ENCODE measurements at places on chromosomes 16 and 17. TPM values are rescaled to one million over a fixed set of nuclear protein-coding genes. Genes with fewer than 3 reads are reported as not detected.

DNA sequence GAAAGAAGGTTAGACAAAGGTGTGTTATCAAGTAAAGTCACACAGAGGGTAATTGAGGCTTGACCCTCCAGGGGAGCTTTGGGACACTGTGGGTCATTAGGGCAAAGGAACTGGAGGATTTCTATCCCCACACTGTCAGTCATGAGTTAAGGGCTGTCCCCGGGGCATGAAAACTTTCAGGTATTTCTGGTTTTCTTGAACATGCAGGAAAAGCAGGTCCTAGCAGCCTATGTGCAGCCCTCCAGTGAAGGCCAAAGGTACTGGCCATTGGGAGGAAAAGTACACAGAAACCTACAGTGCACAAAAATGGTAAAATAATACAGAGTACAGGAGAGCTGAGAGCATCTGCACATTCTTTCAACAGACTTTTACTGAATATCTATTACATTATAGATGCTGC lies 44.4 kb upstream of the SCNN1B start:
- H3K4me3 ChIP-seq = no peak overlapping the region
- H3K27me3 ChIP-seq = no peaks in the 10 kb centered on the region
- no peak for DNase-seq
- no peaks in the 10 kb centered on the region for H3K4me1 ChIP-seq

The CCL1 gene
- total RNA-seq = 52.8 TPM

The ALOX12 gene
- not detected for total RNA-seq

The OTOP3 gene
- total RNA-seq = not detected

DNA sequence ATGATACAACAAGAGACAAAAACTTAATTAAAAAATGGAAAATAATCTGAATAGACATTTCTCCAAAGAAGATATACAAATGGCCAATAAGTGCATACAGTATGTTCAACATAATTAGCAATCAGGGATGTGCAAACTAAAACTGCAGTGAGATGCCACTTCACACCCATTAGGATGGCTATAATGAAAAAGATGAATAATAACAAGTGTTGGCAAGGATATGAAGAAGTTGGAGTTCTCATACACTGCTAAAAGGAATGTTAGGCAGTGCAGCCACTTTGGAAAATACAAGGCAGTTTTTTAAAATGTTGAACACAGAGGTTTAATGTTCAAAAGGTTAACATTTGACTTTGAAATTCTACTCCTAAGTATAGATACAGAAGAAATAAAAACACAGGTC lies 69.8 kb downstream of the PCTP start:
- H3K27ac ChIP-seq = no peak overlapping the region
- H3K4me3 ChIP-seq = no peak overlapping the region
- no peaks in the 10 kb centered on the region for H3K36me3 ChIP-seq
- H3K27me3 ChIP-seq = no peaks in the 10 kb centered on the region
- no peaks in the 10 kb centered on the region for H3K4me1 ChIP-seq
- no peak for DNase-seq

GRCh38 chr17:732067-732901 lies at the start of gene TLCD3A:
TSS of gene TLCD3A (plus strand) at chr17:732596. CDS start at chr17:732648, 52 bp downstream.
- peak within 1 kb of the TSS; percentile 34 for H3K4me3 ChIP-seq
- H3K36me3 ChIP-seq = no peaks in the 10 kb centered on the region
- H3K27me3 ChIP-seq = no peaks in the 10 kb centered on the region
- DNase-seq = peak; percentile 57
- peaks cover 5% of the 10 kb centered on the region for H3K4me1 ChIP-seq

The KRT17 gene
- total RNA-seq = not detected

The CHST5 gene
- total RNA-seq = not detected

The PRPSAP2 gene
- total RNA-seq = 51.6 TPM

DNA sequence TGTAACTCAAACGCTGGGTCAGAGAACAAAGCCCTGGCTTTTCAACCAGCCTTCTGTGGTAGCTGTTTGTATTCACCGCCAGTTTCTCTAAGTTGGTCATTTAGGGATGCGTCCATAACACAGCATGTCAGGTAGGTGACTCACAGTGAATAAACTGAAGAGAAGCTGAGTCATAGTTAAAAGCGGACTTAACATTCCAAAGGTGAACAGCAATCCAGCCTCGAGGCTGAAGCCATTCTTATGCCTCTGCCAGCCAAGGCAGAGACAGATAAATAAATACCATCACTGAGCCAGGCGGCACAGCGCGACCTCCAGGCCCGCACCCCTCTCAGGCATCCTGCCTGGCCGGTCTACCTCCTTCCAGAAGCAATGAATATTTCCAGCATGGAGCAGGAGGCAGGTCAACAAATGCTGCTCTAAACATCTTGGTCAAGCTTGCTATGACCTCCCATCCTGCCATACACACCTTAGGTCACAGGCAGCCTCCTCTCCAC lies 12.4 kb upstream of the CACNG4 start:
- H3K27me3 ChIP-seq = no peaks in the 10 kb centered on the region
- no peak for DNase-seq
- no peak overlapping the region for H3K4me3 ChIP-seq
- no peaks in the 10 kb centered on the region for H3K36me3 ChIP-seq

GRCh38 chr17:53626286-53626685 lies 196.4 kb upstream of the KIF2B start:
- no peaks in the 10 kb centered on the region for H3K27me3 ChIP-seq
- H3K4me3 ChIP-seq = no peak overlapping the region
- DNase-seq = no peak
- no peaks in the 10 kb centered on the region for H3K4me1 ChIP-seq
- H3K27ac ChIP-seq = no peak overlapping the region
- H3K36me3 ChIP-seq = no peaks in the 10 kb centered on the region

The GGT6 gene
- total RNA-seq = not detected

The ITGAE gene
- total RNA-seq = 46.6 TPM

- no peak overlapping the region for H3K27ac ChIP-seq
- no peaks in the 10 kb centered on the region for H3K4me1 ChIP-seq
- no peaks in the 10 kb centered on the region for H3K27me3 ChIP-seq
- H3K4me3 ChIP-seq = no peak overlapping the region
- no peaks in the 10 kb centered on the region for H3K36me3 ChIP-seq
- DNase-seq = no peak
Observed at GRCh38 chr16:48501516-48502377, 108.2 kb downstream of the N4BP1 start.

The CTRL gene
- 4.1 TPM for total RNA-seq

GRCh38 chr16:22948603-22949368 lies 134.8 kb downstream of the HS3ST2 start:
- H3K27ac ChIP-seq = no peak overlapping the region
- no peak overlapping the region for H3K4me3 ChIP-seq
- H3K27me3 ChIP-seq = no peaks in the 10 kb centered on the region
- H3K4me1 ChIP-seq = no peaks in the 10 kb centered on the region
- DNase-seq = no peak

DNA sequence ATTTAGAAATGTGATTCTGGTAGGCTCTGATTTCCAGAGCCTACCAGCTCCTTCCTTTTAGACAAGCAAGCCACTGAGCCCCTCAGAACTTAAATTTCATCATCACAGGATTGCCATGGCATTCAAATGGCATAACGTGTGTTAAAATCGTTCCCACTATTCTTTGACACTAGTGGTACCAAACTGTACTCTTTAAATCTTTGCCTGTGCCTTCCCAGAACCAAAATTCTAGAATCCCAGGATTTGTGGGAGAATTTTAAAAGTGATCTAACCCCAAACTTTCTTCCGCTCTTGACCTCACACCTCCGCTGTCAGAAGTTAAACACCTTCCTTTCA lies 287 bp upstream of the INTS2 start:
- peak overlapping the region; percentile 84 for H3K27ac ChIP-seq
- H3K27me3 ChIP-seq = no peaks in the 10 kb centered on the region
- peaks cover 11% of the 10 kb centered on the region for H3K36me3 ChIP-seq
- H3K4me1 ChIP-seq = peaks cover 17% of the 10 kb centered on the region
- DNase-seq = no peak
- H3K4me3 ChIP-seq = peak overlapping the region; percentile 89

DNA sequence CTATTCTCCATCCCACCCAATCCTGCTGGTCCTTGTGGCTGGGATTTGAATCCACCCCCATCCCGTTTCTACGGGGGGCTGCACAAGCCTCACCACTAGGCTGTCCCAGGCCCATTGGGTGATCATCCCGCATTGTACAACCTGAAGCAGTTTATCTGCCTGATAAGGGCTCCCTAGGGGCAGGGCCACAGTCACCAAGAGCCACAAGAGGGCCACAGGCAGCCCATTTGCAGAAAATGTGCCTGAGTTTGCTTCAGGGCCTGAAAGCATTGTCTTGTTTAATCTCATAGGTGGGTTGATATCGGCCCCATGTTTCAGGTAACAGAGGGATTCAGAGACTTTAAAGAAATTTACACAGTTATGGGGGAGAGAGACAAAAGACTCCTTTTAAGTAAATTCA lies 245.0 kb downstream of the CPPED1 start:
- DNase-seq = no peak
- H3K27ac ChIP-seq = no peak overlapping the region
- H3K36me3 ChIP-seq = no peaks in the 10 kb centered on the region

The CHST6 gene
- 0.11 TPM for total RNA-seq

The UNC45B gene
- total RNA-seq = not detected

The CD300H gene
- not detected for total RNA-seq

DNA sequence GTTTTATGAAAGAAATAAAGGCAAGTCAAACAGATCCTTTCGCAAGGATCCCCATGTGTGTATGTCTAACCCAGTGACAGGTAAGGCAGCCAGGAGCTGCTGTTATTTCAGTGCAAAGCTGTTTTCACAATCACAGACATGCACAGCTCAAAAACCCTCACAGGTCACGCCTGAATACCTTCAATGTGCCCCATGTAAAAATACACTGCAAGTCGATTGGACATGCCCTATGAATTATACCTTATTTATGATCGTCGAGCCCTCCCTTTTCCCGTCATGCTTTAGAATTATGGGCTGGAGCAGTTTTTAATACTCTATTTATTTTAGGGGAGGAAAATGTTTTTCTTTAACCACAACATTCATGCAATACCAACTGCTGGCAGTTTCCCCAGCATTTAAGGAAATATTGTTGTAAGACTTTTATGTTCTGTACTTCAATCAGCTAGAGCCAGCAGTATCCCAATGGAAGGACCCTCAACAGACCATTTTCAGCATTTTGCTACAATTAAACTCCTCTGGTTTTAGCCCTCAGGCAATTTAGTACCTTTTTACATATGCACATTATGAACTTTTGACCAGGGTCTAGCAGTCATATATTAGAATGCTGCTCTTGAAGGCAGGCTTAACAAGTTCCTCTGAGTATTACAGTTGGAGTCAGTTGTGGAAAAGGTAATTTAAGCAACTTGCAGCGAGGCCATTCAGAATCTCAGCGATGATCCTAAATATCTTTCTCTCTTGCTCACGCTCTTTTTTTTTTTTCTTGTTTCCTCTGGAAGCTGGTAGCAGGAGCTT lies 362.2 kb downstream of the WWOX start:
- DNase-seq = no peak
- H3K27ac ChIP-seq = no peak overlapping the region
- H3K27me3 ChIP-seq = no peaks in the 10 kb centered on the region
- H3K36me3 ChIP-seq = no peaks in the 10 kb centered on the region
- H3K4me3 ChIP-seq = no peak overlapping the region
- no peaks in the 10 kb centered on the region for H3K4me1 ChIP-seq

GRCh38 chr16:8075271-8075670 lies 515.0 kb downstream of the TMEM114 start:
- no peak for DNase-seq
- no peaks in the 10 kb centered on the region for H3K36me3 ChIP-seq
- no peak overlapping the region for H3K27ac ChIP-seq
- H3K27me3 ChIP-seq = no peaks in the 10 kb centered on the region

DNA sequence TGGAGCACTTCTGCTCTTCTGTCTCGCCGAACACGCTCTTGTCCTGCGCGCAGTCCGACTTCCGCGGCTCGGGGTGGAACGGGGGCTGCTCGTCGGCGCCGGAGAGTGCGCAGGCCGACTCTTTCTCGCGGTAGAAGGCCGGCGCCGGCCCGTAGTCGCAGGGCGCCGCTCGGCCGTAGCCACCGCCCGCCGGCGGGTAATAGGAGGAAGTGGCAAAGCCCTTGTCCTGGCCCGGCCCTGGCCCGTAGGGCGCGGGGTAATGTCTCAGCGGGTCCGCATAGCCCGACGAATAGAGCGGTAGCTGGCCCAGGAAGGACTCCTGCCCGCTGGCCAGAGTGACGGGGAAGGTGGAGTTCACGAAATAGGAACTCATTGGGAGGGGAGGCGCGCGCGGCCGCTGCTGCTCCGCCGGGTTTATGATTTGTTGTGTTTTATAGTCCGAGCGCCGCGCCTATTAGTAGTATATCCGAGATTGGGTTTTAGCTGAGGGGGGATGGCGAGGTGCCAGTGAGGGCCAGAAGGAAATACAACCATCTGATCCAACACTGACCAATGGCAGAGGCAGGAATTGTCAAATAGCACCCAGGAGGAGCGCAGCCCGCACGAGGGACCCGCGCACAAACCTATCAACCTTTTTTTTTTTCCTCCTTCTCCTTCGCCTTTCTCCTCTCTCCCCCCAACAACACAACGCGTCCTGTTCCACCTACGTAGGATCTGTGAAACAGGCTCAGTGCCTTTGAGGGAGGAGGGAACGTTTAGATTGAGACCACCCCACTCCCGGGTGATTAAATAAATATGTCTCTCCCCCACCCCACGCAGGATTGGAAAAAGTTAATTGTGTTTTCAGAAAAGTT lies 4.4 kb upstream of the HOXB5 start:
- H3K4me3 ChIP-seq = peak overlapping the region; percentile 47
- H3K27me3 ChIP-seq = peaks cover 81% of the 10 kb centered on the region
- H3K4me1 ChIP-seq = peaks cover 35% of the 10 kb centered on the region
- DNase-seq = peak; percentile 43

DNA sequence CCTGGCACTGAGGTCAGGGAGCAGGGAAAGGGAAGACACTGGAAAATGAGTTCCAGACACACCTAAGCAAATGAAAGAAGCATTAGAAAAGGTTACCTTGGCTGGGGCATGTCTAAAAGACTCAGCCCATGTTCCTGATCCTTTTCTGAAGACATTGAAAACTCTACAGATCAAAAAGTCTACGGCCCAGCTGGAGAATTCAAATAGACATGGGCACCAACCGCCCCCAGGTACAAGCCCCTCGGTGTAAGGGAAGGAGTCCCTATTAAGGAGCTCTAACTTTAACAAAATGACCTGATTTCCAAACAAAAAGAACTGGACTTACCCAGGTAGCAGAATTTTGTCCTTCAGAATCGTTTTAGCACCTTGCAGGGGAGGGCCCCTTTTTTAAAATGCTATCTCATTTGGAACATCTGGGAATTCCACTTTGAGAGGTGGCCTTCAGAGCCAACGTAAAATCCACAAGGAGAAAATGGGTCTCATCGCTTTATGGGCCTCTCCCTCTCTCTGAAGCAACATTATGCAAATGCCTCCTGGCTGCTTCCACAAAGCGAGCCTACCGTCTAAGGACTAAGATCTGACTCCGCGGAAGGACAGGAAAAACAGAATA lies 43.6 kb upstream of the RBFOX3 start:
- DNase-seq = no peak
- H3K27ac ChIP-seq = no peak overlapping the region
- no peaks in the 10 kb centered on the region for H3K36me3 ChIP-seq
- H3K27me3 ChIP-seq = peaks cover 14% of the 10 kb centered on the region

The NOL3 gene
- 2.3 TPM for total RNA-seq

DNA sequence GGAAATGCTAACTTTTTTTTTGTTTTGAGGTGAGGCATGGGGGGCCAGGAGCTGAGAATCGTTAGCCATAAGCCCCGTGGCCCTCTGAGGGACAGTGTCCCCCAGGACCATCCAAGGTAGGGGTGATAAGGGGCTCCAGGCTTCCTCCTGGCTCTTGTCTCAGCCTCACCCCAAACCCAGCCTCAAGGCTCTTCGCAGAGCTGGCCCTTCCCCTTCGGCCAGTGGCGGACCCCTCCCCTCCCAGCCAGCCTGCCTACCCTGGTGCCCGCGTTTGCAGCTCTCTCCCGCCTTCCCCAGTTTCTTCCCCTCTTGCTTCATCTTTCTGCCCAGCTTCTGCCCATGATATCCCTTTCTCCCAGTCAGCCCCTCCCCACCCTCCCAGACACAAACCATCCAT lies 22.7 kb upstream of the ATP2A3 start:
- H3K27me3 ChIP-seq = no peaks in the 10 kb centered on the region
- no peaks in the 10 kb centered on the region for H3K36me3 ChIP-seq
- no peak overlapping the region for H3K4me3 ChIP-seq
- no peak for DNase-seq
- H3K4me1 ChIP-seq = no peaks in the 10 kb centered on the region
- H3K27ac ChIP-seq = no peak overlapping the region

Measured in CD8-positive, alpha-beta memory T cell (primary cell).